Fibroblast of the aortic adventitia (primary cell): ENCODE measurements at places on chromosomes 11 and 22.

DNA sequence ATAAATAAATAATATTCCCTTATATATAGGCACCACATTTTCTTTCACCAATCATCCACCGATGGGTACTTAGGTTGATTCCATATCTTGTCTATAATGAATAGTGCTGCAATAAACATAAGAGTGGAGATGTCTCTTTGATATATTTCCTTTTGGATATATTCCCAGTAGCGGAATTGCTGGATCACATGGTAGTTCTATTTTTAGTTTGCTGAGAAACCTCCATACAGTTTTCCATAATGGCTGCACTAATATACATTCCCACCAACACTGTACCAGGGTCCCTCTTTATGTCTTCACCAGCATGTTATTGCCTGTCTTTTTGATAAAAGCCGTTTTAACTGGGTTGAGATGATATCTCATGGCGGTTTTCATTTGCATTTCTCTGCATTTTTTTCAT is 23.6 kb downstream of the PAMR1 start:
- DNase-seq: no peak

DNA sequence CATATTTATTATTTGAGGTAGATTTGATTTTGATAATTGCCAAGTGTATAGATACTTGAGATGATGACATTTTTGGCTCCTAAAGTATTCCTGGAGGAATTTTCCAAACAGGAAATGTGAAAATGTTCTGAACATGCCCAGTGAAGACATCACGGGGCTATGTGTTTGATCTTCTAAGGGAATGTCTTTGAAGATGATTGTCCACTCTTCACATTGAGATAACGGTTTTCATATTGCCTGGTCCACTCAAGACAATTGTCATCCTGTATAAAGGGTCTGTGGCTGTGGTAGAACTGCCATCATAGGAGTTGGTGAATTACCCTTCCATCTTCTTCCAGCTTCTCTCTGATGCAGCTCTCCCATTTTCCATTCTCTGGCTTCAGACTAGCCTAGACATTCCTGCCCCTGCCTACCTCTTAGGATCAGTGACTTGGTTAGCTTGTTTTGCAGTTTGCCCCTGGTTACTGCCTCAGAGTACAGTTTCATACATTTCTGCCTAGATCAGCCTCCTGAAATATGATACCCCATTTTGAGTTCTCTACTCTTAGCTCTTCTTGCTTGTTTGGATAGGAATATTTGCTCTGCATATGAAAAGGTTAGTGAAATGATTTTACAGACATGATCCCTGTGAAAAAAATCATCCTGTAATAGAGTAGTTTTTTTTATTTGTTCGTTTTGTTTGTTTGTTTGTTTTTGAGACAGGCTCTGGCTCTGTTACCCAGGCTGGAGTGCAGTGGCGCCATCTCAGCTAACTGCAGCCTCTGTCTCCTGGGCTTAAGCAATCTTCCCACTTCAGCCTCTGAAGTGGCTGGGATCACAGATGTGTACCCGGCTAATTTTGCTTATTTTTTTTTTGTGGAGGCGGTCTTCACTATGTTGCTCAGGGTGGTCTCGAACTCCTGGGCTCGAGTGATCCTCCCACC is 111.4 kb upstream of the SORL1-AS1 start:
- no peak for DNase-seq

GRCh38 chr11:116519499-116519898 is 253.3 kb downstream of the BUD13 start:
- DNase-seq: no peak

DNA sequence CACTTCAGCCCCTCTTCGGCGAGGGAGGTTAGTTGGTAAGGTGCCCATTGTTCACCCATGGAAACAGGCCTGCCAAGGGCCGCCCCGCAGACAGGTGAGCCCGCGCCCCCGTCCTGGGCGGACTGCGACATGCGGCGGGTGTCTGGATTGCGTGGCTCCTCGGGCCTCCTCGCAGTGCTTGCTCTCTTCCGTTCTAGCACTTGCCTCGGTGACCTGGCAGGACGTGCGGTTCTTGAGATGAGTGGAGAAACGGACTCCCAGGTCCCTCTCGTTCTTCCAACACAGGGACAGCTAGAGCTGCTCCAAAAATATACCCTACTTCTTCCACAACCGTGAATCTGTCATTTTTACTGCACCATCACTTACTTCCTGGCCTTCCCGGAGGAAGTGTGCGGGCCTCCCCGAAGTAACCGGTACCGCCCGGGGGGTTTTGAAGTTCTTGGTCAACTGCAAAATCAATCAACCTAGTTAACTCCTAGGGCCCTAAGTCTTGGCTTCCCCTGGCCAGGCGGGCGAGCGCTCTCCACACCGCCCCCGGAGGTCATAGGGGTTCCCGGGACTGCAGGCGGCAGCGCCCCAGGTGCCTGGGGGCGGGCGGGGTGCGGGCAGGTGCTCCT is 745 bp upstream of the ZBTB44 start:
- DNase-seq: no peak

DNA sequence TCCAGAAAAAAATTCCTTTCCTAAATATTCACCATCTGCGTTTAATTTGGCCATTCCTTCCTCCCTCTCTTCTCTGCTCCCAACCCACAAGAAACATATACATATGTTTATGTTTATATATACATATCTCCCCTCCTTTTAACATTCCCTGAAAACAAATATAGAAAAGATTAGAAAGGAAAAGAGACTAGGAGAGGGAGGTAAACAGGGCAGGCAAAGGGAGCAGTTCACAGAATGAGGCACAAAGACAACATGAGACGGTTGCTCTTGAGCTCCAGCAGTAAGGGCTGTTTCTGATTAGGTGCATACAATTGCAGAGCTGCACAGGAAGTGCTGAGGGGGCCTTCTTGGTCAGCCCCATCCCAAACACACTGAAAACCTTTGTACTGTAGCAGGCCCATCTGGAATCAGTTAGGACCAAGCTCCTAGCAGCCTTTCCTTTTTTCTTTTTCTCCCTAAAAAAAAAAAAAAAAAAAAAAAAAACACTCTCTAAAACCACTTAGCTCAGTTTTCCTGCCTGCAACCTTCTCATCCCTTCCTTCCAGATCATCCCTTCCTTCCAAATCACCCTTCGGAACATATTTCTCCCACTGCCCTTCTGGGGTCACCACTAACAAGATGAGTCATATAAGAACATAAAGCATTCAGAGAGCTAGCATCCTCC is 57.0 kb downstream of the RBFOX2 start:
- DNase-seq: peak; percentile 98

- no peak for DNase-seq
These were observed 3.7 kb downstream of the THY1 start for GRCh38 chr11:119419246-119419645.

- no peak for DNase-seq
These were observed 75.9 kb upstream of the SEPTIN5 start for GRCh38 chr22:19638282-19639015.

- DNase-seq: peak; percentile 88
These were observed 35.0 kb downstream of the GRIK4 start for GRCh38 chr11:120546312-120547205.

GRCh38 chr11:7531011-7531410 is 17.2 kb downstream of the PPFIBP2 start:
- no peak for DNase-seq

DNA sequence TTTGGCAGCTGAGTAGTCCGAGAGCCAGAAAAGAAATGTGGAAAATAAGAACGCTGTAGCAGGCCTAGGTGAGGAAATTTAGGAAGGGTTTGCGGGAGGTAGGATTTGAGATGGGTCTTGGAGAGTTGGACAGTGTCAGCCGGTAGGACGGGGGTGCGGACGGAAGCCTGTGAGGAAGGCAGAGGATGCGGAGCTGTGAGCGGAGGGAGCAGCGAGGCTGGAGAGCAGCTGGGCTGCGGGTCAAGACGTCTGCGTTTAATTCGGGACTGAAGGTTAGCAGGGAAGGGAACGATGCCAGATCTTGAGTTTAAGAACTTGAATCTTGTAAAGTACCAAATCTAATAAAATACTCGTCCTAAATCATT is 669 bp upstream of the TIGD3 start:
- DNase-seq: no peak

GRCh38 chr22:48761546-48761945 is 1066.1 kb downstream of the BRD1 start:
- DNase-seq: no peak

GRCh38 chr11:65867284-65868071 is 5.1 kb downstream of the EFEMP2 start:
- no peak for DNase-seq

DNA sequence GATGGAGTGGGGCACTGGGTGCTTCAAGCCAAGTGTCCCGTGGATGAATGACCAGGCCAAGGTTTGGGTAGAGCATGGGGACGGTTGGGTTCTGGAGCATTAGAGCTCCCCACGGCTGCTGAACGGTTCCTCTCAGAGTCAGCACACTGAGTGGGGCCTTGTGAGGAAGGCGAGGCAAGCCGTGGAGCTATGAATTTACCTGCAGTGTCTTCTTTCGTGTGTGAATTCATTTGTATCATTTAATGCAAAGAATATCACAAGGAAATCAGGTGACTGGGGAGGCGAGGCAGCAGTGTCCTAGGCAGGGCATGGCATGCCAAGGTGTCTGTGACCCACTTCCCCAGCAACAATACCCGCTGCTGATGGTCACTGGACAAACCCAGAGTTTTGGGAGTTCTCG is 343.5 kb upstream of the B3GAT1 start:
- no peak for DNase-seq

- DNase-seq: peak; percentile 63
These were observed 34.7 kb downstream of the GALNT18 start for GRCh38 chr11:11587122-11587521.

DNA sequence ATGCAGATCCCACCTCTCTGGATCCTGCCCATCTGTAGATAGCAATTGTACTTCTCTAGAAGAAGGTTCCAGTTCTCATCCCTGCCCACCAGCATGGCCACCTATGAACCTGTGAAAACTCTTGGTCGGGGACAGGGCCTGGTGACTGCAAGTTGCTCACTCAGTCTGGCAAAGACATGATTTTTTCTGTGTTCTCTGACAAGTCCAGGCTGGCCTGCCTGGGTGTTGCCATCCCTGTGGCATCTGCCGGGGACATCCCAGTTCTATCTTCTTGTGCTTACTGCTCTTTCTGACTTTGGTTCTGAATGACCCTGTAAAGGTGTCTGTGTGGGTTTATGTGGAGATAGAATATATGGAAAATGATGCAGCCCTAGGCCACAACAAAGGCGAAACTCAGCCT is 545.8 kb downstream of the INSC start:
- no peak for DNase-seq

DNA sequence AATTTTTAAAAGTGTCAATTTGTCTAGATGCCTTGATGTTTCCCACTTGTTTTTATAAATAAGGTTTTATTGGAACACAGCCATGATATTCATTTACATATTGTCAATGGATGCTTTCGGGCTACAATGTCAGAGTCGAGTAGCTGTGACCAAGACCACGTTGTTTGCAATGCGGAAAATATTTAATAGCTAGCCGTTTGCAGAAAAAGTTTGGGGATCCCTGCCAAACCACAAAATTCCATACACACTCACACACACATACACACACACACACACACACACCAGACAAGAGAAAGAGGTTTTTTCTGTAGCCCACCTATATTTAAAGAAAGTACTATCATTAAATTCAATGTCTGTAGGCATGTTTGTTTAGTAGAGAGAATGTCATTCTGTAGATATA is 58.3 kb downstream of the TYR start:
- no peak for DNase-seq

DNA sequence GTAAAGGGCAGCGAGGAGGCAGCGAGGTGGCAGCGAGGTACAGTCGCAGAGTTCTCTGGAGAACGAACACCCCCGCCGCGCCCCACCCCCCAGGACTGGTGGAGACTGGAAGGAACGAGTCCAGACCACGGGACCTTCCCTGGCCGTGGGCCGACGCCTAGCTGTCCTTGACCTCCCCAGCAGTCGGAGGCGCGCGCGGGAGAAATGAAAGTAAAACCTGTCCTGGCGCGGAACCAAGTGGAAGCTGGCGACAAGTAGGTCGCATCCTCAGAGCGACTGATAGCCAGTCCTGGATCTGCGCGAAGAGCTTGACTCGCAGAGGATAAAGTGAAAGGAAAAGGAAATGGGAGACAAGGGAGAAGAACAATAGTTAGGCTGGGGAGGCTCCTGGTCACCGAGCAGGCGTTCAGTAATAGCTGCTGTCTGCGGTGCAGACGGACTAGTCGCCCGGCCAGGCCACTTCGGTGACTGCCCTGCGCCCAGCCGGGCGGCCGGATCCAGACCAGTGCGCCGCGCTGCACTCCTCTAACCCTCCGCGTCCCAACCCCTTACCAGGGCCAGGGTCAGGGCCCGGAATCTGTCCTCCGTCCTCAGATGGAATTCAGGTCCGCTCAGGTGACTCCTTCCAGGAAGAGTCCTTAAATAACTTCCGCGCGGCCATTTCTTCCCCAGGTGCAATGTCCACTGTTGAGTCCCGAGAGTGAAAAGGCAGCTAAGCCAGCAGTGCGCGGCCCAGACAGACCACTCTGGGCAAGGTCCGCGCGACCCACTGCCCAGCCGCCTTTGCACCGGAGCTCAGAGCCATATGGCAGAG is 1.9 kb upstream of the ADM start:
- peak; percentile 66 for DNase-seq

DNA sequence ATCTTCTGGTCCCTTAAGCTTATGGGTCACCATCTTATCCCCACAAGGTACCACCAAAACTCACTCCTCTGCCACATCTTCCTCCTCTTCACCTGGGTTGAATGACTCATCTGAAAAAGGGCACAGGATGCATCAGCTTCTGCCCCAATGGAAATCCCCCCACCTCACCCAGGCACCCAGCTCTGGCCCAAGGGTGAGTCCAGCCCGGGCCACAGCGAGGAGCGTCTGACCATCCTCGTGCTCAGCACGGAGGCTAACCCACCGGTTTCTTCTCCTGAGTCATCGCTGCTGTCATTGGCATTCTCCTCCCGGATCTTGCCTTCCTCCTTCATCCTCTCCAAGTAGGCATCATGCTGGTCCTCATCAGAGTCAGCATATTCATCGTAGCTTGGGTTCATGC is 5.3 kb upstream of the TNKS1BP1 start:
- DNase-seq: no peak

GRCh38 chr11:68306636-68307035 is 5.8 kb upstream of the LRP5 start:
- DNase-seq: no peak

DNA sequence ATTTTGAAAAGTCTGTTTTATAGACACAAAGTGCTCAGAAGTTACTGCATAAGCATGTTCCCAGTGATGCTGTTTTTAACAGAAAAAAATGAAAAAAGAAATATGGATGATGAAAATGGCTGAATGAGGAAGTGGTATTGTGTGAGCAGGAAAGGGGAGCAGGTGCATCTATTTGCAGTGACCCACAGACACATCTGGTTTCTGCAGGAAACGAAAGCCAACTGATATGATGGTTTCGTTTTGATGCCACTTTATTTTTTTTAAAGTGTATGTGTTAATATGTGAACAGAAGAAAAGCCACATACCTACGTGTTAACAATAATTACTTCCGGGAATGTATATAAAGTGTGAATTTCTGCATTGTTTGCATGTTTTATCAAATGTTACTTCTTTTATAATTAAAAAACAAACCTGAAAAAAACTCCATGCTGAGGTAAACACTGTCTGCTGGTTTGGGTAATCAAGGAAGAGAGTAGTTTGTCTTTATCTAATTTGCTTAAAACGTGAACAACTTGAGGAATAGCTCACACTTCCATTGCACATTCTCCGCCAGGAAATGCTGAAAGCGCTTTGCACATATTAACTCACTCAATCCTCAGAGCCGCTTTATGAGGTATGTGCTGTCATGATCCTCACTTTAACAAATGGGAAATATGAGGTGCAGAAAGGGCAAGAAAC is 1335.9 kb downstream of the TBC1D22A start:
- DNase-seq: no peak
